ENCODE measurements at places on chromosomes 5 and 9.

DNA sequence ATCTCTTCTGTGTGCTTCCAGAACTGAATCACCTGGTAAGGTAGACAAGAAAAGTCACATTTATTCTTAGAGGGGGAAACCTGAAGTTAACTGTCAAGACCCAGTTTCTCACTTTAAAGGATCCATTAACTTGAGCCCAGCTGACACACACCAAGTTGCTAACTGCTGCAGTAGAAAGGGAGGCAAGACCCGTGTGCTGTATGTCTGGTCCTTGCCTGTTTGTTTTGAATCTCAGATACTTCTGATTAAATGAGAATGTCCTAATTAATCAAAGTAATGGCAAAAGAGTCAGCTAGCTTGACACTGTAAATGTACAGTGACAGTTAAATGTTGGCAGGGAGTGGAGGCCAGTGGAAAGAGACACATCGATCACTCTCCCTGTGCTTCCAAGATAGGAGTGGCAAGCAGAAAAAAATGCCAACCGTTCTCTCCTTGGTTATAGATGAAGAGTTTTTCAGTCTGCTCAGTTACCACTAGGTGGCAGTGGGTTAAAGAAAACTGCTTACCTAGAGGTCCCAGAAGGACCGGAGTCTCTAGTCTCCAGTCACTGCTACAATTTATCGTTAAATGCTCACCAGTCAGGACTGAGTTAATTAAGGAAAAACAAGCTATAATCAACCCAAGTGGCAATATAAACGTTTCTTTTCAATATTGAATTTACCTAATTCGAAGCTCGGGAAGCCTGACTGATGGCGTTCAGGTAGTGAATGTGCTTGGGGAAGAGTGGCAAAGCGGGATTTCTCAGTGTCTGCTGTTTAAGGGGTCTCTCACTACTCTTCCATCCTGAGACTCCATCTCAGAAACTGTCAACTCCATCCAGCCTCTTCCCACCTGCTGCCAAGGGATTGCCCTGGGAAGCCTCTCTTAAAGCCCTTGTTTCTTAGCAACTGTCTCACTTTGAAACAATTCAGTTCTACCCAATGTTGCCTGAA, 18.4 kb downstream of the LSM11 start:
- no peak for DNase-seq

GRCh38 chr9:68739621-68740174, 34.7 kb downstream of the PIP5K1B start:
- no peak for DNase-seq

- peak; percentile 89 for DNase-seq
Measured at GRCh38 chr5:95646569-95647431, at the start of gene RFESD. TSS of gene RFESD (plus strand) at chr5:95646777. CDS start at chr5:95652272, 5,495 bp downstream.

- DNase-seq = no peak
Measured at GRCh38 chr5:174111287-174111973, 65.9 kb downstream of the NSG2 start.

- no peak for DNase-seq
Measured at GRCh38 chr9:88046542-88046941, 72.2 kb upstream of the CDK20 start.

DNA sequence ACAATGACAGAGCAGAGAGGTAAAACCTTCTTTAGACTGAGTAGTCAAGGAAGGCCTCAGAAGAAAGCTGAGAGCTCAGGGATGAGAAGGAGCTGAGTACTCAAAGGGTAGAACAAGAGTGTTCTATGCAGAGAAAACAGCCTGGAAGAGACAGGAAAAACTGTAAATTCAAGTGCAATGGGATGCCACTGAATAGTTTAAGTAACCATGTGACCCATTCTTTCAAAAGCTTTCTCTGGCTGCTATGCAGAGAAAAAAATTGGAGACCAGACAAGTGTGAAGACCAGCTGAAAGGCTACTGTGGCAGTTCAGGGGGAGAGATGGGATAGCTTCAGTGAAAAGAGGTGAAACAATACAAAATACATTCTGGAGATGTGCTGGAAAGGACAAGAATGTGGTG, 61.3 kb upstream of the RNF38 start:
- DNase-seq = no peak

GRCh38 chr9:134200730-134201129, 36.4 kb upstream of the RNU6ATAC start:
- no peak for DNase-seq

- no peak for DNase-seq
Measured at GRCh38 chr5:66744040-66744439, 147.8 kb downstream of the MAST4 start.

DNA sequence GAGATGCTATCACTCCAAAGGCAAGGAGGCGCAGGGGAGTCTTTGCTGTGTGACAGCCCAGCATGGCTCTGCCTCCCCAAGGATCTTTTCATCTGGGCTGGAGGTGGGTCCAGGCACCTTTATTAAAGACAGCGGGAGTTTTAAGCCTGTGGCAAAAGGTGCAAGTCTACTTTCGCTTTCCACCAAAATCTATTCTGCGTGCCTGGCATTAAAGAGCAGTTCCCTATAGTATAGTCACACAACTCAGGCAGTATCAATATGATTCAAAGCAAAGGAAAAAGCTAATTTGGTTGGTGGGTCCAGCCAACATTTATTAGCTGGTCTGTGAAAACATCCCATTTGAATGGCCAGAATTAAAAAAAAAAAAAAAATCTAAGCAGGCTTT, 398.7 kb downstream of the EBF1 start:
- DNase-seq = no peak

Data from stimulated activated CD4-positive, alpha-beta T cell treated with anti-CD3 and anti-CD28 coated beads, TNF-alpha, amount 100 ng/mL, for 1 hour (primary cell).